ENCODE measurements at places on chromosomes 12 and 14.

- no peak for DNase-seq
Measured at GRCh38 chr14:100678469-100678828, 48.2 kb upstream of the DLK1 start.

DNA sequence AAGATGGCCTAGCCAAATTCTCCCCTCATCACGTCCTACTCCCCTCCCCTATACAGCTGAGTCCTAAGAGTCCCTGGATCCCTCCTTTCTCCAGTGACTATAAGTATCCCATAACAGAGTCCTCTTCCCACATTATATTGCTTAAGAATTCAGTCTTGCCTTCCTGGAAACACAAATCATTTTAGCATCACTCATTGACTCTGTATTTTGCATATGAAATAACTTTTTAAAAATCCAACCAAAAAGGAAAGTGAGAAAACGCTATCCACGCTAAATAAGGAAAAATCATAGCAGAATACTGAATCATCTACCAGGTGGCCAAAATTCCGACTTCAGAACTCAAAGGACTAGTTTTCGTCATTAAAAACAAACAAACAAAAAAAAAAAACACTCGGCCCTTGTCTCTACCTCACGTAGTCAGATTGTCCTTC is 130.2 kb downstream of the GCH1 start:
- DNase-seq = no peak

DNA sequence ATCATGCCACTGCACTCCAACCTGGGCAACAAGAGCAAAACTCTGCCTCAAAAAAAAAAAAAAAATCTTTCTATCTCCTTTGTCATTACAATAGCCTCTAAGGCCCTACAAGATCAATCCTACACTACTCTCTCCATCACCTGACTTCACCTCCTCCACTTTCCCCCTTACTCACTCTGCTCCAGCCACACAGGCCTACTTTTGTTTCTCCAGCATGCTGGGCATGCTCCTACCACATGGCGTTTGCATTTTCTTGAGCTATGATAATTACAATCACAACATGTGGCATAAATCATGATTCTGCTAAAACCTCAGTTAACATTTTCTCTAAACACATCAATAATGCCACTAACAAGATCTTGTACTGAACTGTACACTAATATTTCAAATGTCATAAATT is 7.8 kb downstream of the PPP1R13B start:
- no peak for DNase-seq

- DNase-seq = no peak
Measured at GRCh38 chr12:3040663-3041544, 36.3 kb upstream of the TSPAN9 start.

DNA sequence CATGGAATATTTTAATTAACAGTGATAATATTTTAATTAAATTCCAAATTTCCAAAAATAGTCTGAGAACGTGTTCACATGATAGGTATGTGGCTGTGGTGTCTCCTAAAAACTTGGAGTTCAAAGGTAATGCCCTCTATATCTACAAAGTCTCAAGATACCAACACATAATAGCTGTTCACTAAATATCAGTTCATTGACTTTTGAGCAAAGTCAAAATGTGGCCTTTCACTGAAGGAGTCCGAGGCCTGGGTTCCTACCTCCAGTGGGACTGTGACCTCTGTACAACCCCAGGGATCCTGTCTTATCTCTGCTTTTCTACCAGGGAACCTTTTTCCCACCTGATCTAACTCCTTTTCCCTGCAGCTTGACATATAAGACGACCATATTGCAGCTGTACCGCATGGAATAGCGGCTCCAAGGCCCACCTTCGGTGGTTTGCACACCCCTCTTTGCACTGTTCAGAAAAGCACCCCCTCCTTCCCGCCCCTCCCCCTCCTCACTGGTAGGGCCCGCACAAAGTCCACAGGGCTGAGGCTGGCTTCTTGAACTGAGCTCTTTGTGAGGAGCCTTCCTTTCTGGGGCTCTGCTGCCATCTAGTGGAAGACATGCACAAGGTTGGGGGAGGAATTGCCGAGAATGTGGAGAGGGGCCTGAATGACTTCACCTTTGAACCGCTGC is 3.1 kb downstream of the CCND2 start:
- DNase-seq = peak; percentile 81

- DNase-seq = no peak
Measured at GRCh38 chr12:87793131-87793530, 236.1 kb downstream of the C12orf50 start.

DNA sequence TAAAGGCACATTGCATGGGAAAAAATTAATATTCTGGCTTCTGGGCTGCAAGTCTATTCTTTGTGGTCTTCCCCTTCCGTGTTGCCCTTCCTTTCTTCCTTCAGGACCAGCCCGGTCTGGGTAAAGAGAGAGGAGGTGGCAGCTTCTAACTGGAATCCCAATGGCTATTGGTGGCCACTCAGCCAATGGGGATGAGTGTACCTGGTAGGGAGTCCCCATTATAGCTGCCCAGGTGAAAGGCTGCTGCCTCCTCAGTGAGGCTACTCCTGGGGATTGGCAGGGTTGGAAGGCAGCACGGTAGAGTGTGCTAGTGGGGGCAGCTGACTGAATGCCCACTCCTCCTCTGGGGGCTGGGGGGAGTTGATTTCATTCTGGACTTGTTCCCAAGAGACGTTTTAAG is 112.6 kb downstream of the RBM19 start:
- DNase-seq = no peak

All from activated CD4-positive, alpha-beta T cell treated with anti-CD3 and anti-CD28 coated beads for 24 hours (primary cell).